A549 treated with DMSO at 1 μM for 4 hours (cell line): ENCODE measurements at places on chromosomes 1 and 21. TPM values are rescaled to one million over a fixed set of nuclear protein-coding genes. Genes with fewer than 3 reads are reported as not detected.

GPR52 gene
- total RNA-seq = 0.19 TPM in 1 of 5 replicates, not detected in the others

HSD3B2 gene
- total RNA-seq = not detected in 5 replicates

VPS13D gene
- total RNA-seq = 6.2 to 7.2 TPM (median 7.1 TPM) in 5 replicates

ZNF326 gene
- total RNA-seq = 19.9 to 23.6 TPM (median 22.2 TPM) in 5 replicates

EDARADD gene
- total RNA-seq = 2.7 to 3.2 TPM (median 3.1 TPM) in 5 replicates

LCE2A gene
- not detected in 5 replicates for total RNA-seq

GJA9 gene
- total RNA-seq = 0.05 to 0.09 TPM (median 0.08 TPM) in 3 of 5 replicates, not detected in the others

S100A14 gene
- total RNA-seq = 0.30 to 0.74 TPM (median 0.60 TPM) in 5 replicates

SLC44A3 gene
- total RNA-seq = 1.6 to 2.1 TPM (median 1.9 TPM) in 5 replicates

GFI1 gene
- 0.14 to 0.38 TPM (median 0.23 TPM) in 5 replicates for total RNA-seq

CD1E gene
- not detected in 5 replicates for total RNA-seq

KCNJ6 gene
- 1.6 to 2.9 TPM (median 2.4 TPM) in 5 replicates for total RNA-seq

ENAH gene
- 75.4 to 108 TPM (median 95.6 TPM) in 5 replicates for total RNA-seq

PTPN22 gene
- total RNA-seq = not detected in 5 replicates

BSND gene
- total RNA-seq = not detected in 5 replicates

LCE3D gene
- total RNA-seq = 0.69 to 1.3 TPM (median 0.88 TPM) in 5 replicates

LMX1A gene
- total RNA-seq = not detected in 5 replicates

NBPF6 gene
- total RNA-seq = not detected in 5 replicates

NFASC gene
- 1.5 to 2.4 TPM (median 1.8 TPM) in 5 replicates for total RNA-seq

LRRC71 gene
- 0.11 to 0.38 TPM (median 0.16 TPM) in 4 of 5 replicates, not detected in the other for total RNA-seq

SPATA21 gene
- total RNA-seq = 0.09 to 0.17 TPM (median 0.12 TPM) in 4 of 5 replicates, not detected in the other

MX2 gene
- 0.02 to 0.08 TPM (median 0.07 TPM) in 4 of 5 replicates, not detected in the other for total RNA-seq

SYTL1 gene
- total RNA-seq = 0.10 to 0.68 TPM (median 0.35 TPM) in 5 replicates

CSMD2 gene
- total RNA-seq = not detected in 5 replicates

C1QB gene
- not detected in 5 replicates for total RNA-seq

S100A7 gene
- not detected in 5 replicates for total RNA-seq

PCAT6 gene
- 2.5 to 4.3 TPM (median 3.4 TPM) in 5 replicates for total RNA-seq

TMEM69 gene
- total RNA-seq = 18.7 to 19.8 TPM (median 19.2 TPM) in 5 replicates

DOCK7 gene
- total RNA-seq = 14.1 to 27.8 TPM (median 16.2 TPM) in 5 replicates

RAB7B gene
- 1.4 to 2.9 TPM (median 1.8 TPM) in 5 replicates for total RNA-seq

KDF1 gene
- not detected in 5 replicates for total RNA-seq

GSTM1 gene
- total RNA-seq = not detected in 5 replicates

F5 gene
- 0.07 to 0.20 TPM (median 0.09 TPM) in 5 replicates for total RNA-seq

CELA3B gene
- not detected in 5 replicates for total RNA-seq

BEST4 gene
- 0.15 to 0.66 TPM (median 0.37 TPM) in 5 replicates for total RNA-seq
